ENCODE measurements at places on chromosomes 3 and 15. TPM values are rescaled to one million over a fixed set of nuclear protein-coding genes. Genes with fewer than 3 reads are reported as not detected.

The DUT gene
- total RNA-seq: 204 TPM

DNA sequence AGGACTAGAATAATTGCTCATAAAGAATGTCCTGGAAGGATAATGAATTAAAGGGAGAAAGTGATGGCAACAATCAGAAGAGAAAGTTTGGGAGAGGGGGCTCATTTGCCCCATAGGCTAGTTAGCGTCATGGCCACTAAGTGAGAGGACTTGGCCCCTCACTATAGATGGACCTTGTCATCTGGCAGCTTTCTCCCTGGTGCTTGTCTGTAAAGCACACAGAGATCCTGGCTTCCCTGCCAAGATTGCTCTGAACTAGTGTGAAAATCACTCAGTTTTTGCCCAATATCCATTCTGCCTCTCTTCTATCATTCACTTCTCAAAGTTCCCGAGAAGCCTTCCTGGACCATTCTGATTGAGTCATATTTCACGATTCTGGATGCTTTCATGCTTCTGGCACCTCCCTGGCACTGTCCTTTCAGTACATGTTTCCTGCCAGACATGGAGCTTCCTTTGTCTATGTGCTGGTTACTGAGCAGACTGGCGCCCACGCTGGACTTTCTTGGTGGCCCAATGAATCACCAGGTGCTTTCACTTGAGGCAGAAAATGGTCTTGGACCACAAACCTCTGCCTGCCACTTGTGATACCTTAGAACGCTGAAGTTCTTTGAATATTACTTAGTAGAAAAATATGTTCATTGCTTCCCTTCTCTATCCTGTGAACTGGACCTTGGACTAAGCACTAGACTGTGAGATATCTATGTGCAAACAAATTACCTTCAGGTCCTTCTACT, 709.6 kb upstream of the CFAP20DC start:
- no peak for DNase-seq

The OIP5 gene
- 16.1 TPM for total RNA-seq

The TMCO5A gene
- total RNA-seq: not detected

DNA sequence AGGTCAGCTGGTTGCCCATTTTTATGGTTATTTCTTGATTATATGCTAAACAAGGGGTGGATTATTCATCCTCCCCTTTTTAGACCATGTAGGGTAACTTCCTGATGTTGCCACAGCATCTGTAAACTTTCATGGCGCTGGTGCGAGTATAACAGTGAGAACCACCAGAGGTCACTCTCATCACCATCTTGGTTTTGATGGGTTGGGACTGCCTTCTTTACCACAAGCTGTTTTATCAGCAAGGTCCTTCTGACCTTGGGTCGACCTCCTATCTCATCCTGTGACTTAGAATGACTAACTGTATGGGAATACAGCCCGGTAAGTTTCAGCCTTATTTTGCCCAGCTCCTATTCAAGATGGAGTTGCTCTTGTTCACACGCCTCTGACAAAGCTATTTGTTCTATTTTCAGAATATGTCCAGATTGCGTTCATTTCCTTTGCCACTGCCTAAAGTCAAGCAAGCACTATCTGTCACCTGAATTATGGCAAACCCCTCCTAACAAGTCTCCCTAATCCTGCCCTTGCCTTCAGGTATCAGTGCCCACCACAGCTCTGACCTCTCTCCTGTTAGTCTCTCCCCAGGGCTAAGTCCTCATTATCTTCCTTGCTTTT, 308.5 kb downstream of the ROBO2 start:
- DNase-seq: no peak

The EXD1 gene
- total RNA-seq: not detected

- no peak for DNase-seq
These were observed 57.7 kb downstream of the ATP2B2 start for GRCh38 chr3:10447527-10448260.

GRCh38 chr3:14278265-14278798, 99.7 kb downstream of the LSM3 start:
- DNase-seq: no peak

The SH2D7 gene
- total RNA-seq: not detected

The LEKR1 gene
- 0.30 TPM for total RNA-seq

The CAMK2N2 gene
- 0.18 TPM for total RNA-seq

The SCN11A gene
- total RNA-seq: 0.02 TPM

GRCh38 chr15:22850055-22850454, 11.6 kb downstream of the NIPA2 start:
- DNase-seq: no peak

Data from activated T-helper 2 cell treated with anti-CD3 and anti-CD28 coated beads, Interferon-gamma antibody, Interleukin-2, Interleukin-4, amounts not matched to agents 10 μg/mL and 5 μg/mL and 100 μg/mL, durations not matched to agents 14 hours and 24 hours and 36 hours (primary cell).